ENCODE measurements at places on chromosomes 5 and 9. TPM values are rescaled to one million over a fixed set of nuclear protein-coding genes. Genes with fewer than 3 reads are reported as not detected.

- no peak for DNase-seq
Observed at GRCh38 chr9:81579381-81579780, 110.0 kb downstream of the TLE1 start.

GRCh38 chr9:137988051-137988450 lies 110.5 kb downstream of the CACNA1B start:
- DNase-seq = no peak

- no peak for DNase-seq
Observed at GRCh38 chr5:178106556-178107239, 6.6 kb upstream of the N4BP3 start.

- no peak for DNase-seq
Observed at GRCh38 chr5:75716715-75717081, 539 bp downstream of the POC5 start.

- no peak for DNase-seq
Observed at GRCh38 chr5:53322257-53322656, 158.2 kb upstream of the FST start.

AIF1L gene
- not detected for total RNA-seq

- DNase-seq = no peak
Observed at GRCh38 chr5:131773805-131774204, 23.0 kb downstream of the FNIP1 start.

ARRDC1 gene
- total RNA-seq = 37.1 TPM

GRCh38 chr5:13303445-13303844 lies 641.0 kb downstream of the DNAH5 start:
- DNase-seq = no peak

DNA sequence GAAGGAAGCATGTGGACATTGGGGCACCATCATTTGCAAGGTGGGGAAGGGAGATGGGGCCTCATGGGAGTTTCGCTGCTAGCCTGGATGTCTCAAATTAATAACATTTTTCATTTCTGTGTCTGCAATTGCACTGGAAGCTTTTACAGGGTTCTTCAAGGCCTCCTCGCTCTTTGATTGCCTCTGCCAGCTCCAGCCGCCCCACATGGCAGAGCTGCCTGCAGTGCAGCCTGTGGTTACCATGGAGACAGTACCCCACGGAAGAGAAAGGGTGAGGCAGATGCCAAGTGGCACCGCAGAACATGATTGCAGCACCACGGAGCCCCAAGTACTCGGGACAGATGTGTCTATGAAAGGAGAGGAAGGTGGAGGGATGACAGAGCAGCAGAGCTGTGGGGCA lies 25.4 kb downstream of the CTNND2 start:
- DNase-seq = no peak

PPP3R2 gene
- not detected for total RNA-seq

PDCD1LG2 gene
- 36.8 TPM for total RNA-seq

NR4A3 gene
- 1.4 TPM for total RNA-seq

OLFML2A gene
- total RNA-seq = 0.38 TPM

DNA sequence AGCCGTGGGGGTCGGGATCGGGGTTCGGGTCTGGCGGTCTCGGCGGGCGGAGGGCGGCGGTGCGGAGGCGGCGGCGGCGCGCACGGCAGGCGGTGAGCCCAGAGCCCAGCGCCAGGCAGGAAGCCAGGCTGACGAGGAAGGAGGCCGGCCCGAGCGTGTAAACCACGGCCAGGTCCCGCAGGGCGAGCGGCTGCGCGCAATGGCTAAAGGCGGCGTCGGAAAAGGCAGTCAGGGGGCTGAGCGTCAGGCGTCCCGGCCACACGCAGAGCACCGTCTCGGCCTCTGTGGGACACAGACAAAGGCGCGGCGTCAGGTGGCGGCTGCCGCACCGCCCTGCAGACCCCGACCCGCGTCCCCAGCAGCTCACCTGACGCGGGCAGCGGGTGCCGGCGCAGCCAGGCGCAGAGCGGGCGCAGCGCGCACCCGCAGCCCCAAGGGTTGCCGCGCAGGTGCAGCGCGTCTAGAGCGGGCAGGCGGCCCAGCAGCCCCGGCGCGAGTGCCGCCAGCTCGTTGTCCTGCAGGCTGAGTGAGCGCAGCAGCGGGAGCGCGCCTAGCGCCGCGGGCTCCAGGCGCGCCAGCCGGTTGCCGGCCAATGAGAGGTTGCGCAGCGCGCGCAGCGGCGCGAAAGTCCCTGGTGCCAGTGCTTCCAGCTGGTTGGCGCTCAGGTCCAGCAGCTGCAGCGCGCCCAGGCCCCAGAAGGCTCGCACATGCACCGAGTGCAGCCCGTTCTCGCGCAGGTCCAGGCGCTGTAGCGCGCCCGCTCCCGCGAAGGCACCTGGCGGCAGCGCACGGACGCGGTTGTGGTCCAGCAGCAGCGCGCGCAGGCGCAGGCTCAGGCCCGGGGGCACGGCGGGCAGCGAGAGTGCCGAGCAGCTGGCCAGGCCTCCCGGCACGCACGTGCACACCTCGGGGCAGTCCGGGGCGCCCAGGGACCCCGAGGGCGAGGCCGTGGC lies 671 bp downstream of the LRRC26 start:
- DNase-seq = peak; percentile 66

DNA sequence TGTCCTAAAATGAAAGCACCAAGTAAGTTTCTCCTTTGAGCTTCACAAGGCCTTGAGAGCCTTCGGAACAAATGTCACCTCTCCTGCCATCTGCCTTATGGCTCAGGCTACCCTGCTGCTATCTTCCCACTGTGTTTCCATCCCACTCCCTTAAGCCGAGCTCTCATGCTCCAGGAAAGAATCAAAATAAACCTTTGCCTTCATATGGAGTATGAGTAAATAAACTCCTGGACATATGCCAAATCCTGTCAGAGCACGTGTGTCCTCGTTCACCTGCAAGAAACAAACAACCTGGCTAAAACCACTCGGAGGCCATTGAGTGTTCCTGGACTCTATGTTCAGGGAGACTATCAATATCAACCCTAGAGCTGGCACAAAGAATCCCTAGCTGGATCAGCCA lies 122.3 kb upstream of the CCDC112 start:
- DNase-seq = no peak

BOD1 gene
- total RNA-seq = 51.4 TPM

DNA sequence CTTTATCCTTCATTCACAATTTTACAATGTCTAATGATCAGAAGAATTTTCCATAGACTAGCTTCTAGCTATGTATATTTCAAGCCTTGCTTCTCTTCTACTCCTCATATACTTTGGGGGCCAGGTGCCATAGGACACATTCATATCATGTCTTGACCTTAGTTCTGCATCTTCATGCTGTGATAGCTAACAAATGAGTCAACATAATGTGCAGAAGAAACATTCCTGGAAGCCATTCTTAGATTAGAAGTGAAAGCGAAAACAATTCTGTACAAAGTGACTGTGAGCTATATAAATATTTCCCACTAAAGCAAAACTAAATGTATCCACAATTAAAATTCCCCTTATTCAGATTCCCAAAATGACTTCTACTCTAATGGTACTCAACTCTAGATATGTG lies 320.2 kb upstream of the NREP start:
- DNase-seq = peak; percentile 18

LRRTM2 gene
- 0.11 TPM for total RNA-seq

GRCh38 chr5:150401376-150402228 lies 11.1 kb downstream of the CD74 start:
- DNase-seq = no peak

ZDHHC21 gene
- total RNA-seq = 5.9 TPM

DNA sequence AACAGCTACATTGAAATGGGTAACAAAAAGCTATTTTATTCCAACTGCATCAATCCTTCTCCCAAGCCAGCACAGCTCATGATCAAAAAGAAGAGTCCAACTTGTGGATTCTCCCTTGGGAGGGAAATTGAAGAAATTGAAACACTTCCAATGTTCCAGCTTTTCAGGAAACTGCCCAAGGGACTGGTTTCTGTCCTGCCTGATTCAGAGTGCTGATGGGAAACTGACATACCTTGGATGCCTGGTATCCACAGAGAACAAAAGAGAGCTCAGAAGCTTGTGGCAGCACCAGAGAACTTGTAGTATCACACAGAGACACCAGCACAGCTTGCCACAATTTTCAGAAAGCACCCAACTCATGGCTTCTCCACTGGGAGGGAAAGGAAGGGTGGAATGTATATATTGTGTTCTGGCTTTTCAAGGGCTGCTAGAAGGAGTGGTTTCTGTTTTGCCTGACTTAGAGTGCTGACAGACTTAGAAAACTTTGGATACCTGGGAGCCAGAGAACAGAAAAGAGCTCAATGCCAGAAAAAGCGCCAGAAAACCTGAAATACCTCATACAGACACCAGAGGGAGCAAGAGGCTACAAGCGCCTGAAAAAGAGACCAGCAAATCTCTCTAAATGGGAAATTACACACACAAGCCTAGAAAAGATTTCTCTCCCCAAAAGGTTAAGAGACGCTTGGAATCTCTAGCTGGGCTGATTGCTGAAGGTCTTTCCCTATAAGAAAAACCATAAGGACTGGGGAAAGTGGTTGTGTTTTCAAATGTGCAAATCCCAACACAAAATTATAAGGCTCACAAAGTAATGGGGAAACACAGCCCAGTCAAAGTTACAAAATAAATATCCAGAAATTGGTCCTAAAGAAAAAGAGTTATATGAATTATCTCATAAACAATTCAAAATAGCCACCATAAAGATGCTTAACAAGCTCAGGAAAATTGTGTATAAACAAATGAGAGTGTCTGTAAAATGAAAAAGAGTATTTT lies 178.8 kb downstream of the SPOCK1 start:
- DNase-seq = peak; percentile 69

ACOT12 gene
- not detected for total RNA-seq

AMBP gene
- not detected for total RNA-seq

ATG10 gene
- 1.8 TPM for total RNA-seq

DNA sequence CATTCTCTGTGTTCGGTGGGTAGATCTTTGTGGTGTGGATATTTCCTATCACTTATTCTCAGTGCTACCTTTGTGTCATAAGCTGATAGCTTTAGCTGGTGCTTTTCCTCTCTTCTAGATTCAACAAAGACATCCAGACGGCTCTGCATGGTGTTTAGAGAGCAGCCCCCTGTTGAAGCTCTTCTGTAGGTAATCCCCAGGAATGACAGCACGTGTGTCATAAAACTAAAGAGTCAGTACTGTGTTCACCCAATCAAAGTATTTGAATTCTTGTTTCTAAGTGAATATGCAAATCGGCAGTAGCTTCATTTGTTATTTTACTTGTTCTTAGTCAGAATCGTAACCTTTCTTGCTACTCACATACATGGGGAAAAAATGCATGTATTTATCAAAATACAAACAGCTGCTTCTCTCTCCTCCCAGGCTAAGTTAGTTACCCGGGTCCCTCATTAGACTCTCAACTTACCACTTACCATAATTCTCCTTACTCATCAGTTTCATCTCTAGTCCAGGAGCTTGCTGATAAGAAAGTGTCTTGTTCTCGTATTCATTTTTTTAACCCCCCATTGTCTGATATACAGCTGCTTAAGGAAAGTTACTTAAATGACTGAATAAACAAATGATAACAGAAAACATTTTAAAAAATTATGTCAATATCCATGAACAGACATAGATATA lies 1696.0 kb upstream of the WWC1 start:
- no peak for DNase-seq

GRCh38 chr5:171537070-171537849 lies 117.8 kb downstream of the FGF18 start:
- peak; percentile 66 for DNase-seq

DNA sequence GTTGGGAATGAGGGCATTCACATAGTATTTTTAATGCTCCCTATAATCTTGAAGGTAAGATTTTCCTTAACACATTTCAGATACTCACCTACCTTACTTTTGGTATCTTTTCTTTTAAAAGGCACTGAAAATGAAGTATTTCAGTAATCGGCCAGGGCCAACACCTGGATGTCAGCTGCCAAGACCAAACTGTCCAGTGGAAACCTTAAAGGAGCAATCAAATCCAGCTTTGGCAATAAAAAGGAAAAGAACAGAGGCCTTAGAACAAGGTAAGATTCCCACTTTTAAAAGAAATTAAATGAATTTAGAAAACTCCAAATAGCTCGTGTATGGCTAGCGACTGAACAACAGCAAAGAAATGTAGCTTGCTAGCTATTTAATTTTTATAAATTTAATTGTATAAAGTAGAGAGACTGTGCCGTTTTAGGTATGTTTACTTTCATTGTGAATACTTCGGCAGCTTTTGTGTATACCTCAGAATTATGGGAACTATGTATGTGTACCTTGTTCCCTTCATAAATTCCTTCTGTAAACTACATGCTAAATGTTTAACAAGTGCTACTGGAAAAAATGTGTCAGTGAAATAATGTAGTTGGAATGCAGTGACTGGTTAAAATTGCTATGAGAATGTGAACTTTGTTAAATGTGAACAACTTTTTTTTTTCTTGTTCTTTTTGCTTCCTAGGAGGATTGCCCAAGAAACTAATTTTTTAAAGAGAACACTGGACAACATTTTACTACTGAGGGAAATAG lies 41.9 kb downstream of the CDK7 start:
- DNase-seq = peak; percentile 84

DNA sequence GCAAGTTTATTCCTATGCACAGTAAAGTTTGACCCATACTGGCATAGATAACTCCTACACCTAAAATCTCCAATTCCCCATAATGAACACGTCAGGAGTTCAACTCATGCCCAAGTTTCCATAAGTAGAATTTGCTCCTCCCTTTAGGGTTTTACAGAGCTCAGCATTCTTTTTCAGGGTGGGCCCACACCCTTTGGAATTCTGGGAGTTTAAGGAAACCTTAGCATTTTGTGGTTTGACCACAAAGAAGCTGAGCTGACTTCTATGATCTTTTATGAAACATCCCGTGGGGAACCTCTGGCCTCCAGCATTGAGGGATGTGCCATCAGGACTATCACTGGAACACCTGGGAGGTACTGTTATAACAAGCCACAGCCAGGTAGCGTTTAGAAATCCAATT lies 220.6 kb upstream of the MAP3K1 start:
- no peak for DNase-seq

JAK2 gene
- 6.7 TPM for total RNA-seq

DNA sequence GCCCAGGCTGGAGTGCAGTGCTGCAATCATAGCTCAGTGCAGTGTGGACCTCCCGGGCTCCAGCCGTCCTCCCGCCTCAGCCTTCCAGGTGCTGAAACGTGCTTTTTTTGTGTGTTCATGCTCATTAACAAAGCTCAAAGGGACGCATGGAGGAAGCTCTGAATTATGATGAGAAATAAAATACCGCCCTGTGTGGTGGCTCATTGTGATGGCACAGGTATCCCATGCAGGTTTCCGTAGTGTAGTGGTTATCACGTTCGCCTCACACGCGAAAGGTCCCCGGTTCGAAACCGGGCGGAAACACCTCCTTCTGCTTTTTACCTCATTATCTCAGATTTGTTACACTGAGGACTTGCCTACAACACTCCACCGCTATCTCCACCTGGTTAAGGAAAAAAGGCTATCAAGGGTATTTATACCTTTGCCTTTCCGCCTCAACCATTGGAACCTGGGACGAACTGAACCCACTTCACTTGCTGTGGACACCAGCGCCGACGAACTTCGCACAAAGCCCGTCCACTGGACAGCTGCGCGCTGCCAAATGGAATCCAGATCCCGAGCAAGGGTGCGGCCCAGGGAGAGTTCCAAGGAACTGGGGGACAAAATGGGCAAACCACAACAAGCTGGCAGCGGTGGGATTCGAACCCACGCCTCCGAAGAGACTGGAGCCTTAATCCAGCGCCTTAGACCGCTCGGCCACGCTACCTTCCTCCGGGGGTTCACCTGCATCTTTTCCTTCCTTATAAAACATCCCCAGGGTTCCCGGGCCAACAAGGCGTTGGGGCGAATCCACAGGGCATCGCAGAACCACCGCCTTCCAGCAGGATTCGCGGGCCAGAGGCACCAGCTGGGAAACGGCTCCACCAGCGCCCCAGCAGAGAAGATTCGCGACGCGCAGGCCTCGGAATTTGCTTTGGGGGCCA lies 26.3 kb downstream of the OR2V2 start:
- peak; percentile 34 for DNase-seq

All from GM23248 (cell line).